ENCODE measurements at places on chromosomes 1 and 21.

- no peak for DNase-seq
Measured at GRCh38 chr1:117611894-117612483, 6.1 kb downstream of the TENT5C start.

DNA sequence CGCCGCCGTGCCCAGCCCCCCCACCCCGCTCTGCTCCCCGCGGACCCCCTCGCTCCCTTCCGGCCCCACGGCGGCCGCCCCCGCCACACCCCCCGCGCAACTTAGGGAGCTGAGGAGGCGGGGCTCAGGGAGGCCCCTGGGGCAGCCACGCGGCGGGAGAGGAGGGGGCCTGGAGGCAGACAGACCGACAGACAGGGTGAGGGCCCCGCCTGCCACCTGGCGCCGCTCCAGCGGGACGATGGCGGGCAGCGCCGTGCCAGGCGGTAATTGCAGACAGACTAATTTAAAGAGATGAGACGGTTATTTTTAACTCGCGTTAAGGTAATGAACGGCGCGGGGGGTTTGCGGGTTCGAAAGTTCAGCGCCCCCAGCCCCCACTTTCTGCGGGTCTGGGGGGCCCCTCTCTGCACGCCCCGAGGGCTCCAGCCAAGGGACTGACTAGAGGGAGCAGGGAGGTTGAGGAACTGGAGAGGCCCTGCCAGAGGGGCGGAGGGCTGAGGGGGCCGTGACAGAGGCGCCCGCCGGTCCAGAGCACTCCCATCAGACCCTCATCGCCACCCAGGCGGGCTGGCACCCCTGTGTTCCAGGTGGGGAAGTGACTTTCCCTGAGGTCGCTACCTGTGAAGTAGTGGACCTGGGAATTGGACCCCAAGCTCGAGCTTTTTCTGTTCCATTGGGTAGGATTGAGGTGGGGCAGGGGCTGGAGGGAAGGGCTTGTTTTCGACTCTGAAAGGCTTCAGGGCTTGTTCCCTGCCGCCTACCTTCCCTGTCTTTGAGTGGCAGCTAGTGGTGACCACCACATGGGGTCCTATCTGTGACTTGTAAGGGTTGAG lies 5.4 kb downstream of the FOXO6 start:
- DNase-seq: no peak

- DNase-seq: no peak
Measured at GRCh38 chr1:98292994-98293393, 368.5 kb upstream of the SNX7 start.

DNA sequence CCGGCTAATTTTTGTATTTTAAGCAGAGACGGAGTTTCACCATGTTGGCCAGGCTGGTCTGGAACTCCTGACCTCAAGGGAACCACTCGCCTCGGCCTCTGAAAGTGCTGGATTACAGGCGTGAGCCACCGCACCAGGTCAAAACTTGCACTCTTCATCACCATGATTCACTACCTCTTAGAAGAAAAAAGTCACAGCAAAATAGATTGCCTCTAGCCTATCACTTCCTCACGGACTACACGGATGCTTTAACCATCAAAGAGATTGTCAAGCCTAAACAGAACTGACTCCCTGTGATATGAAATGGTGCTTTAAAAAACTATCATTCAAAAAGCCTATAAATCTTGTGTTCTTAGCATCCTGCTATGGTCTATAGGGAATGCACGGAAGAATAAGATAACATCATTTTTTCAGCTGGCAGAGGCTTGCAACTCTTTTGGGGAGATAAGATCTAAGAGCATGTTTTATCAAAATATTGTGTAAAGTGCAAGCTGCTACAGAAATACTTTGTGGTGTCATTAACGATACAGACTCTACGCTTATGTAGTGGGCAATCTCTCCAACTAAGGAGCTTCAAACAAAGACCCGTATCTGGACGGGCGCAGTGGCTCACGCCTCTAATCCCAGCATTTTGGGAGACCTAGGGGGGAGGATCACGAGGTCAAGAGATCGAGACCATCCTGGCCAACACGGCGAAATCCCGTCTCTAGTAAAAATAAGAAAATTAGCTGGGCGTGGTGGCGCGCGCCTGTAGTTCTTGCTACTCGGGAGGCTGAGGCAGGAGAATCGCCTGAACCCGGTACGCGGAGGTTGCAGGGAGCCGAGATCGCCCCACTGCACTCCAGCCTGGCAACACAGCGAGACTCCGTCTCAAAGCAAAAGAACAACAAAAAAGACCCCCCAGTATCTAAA lies 966 bp downstream of the TFB2M start:
- DNase-seq: no peak

- no peak for DNase-seq
Measured at GRCh38 chr1:240575981-240576662, 35.8 kb downstream of the GREM2 start.

- DNase-seq: no peak
Measured at GRCh38 chr1:193183019-193183627, 3.3 kb downstream of the B3GALT2 start.

DNA sequence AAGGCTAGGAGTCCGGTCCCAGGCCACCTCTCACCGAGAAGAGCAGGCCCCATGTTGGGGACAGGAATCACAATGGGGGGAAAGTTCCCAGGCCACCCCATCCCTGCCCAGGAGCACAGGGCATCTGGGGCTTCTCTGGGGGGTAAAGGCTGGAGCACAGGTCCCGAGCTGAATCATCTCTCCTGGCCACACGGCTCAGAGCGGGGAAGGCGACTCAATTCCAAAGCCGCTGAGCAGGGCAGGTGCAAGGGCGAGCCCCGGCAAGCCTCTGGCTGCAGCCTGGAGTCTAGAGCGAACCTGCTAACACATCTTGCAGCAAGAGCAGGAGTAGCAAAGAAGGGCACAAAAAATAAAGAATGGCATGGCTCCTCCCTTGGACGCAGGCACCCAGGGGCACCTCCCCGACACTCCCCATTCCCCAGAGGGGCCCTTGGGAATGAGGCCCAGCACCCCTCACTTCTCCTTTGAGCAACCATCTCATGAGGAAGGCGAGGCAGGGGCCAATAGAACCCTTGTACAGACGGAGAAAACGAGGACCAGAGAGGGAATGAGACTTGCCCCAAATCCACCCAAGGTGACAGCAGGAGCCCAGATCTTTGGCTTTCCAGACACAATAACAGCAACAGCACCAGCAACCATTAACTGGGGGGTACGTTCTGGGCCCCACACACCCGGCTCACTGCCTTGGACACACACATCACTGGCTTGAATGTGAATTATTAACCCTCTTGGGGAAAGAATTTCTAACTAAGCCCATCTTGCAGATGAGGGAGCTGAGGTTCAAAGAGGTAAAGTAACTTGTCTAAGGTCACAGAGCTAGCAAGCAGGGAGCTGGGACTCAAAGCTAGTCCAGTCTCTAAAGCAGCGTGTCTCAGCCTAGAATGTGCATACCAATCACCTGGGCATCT lies 20.7 kb upstream of the ALDH4A1 start:
- no peak for DNase-seq

GRCh38 chr1:63795455-63795854 lies 21.6 kb downstream of the ROR1 start:
- DNase-seq: no peak

GRCh38 chr21:45393833-45394638 lies 10.9 kb upstream of the COL18A1 start:
- no peak for DNase-seq

DNA sequence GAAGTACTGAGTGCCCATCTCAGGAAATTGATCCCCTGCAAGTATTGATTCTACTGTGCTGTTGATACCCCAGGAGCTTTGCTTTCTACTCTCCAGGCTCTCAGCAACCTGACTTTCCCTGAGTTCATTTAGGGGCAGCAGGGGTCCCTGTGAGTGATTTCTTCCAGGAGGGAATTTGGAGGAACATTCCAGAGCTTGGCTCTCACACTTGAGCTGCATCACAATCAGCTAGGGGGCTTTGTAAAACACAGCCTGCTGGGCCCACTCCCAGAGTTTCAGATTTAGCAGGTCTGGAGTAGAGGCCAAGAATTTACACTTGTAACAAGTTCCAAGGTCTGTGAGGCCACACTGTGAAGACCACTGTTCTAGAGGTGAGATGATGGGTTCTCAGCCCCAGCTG lies 16.1 kb upstream of the ACTL8 start:
- DNase-seq: no peak

DNA sequence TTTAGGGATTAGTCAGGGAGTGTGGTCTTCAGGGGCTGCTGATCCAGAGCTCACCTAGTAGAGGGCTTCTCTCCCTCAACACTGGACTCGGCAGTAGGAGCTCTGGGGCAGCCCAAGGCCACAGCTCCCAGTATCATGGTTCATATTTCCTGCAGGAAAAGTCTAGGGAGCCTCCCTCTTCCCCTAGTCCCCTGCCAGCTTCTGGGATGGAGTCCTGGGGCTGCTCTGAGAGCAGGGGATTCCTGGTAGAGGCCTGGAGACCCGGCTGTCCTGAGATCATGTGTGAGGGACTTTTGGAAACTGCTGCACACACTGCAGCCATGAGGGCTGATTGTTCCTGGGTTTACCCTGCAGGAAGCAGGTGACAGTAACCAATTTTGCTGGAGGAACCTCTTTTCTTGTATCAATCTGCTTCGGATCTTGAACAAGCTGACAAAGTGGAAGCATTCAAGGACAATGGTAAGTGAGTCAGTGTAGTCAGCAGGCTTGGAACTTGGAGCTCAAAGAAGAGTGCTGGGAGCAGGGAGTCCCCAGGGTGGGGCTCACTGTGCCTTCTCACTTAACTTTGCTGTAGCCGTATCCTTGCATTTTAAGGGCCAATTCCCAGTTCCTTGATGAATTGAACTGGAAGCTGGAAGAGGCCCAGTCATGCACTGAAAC lies 16.3 kb downstream of the STRIP1 start:
- no peak for DNase-seq

GRCh38 chr1:65758128-65758527 lies 34.6 kb upstream of the PDE4B start:
- DNase-seq: no peak

GRCh38 chr1:107889524-107889923 lies 75.5 kb downstream of the VAV3 start:
- DNase-seq: no peak

GRCh38 chr1:211386921-211387320 lies 60.3 kb downstream of the TRAF5 start:
- no peak for DNase-seq

GRCh38 chr1:47689894-47690293 lies 252.1 kb downstream of the FOXD2 start:
- no peak for DNase-seq

GRCh38 chr1:229862017-229862774 lies 204.8 kb upstream of the GALNT2 start:
- DNase-seq: no peak

GRCh38 chr1:231856894-231857293 lies 230.3 kb downstream of the DISC1 start:
- DNase-seq: no peak

- DNase-seq: no peak
Measured at GRCh38 chr1:59057796-59058195, 239.1 kb upstream of the FGGY start.

GRCh38 chr1:180842052-180842451 lies 70.6 kb upstream of the KIAA1614 start:
- no peak for DNase-seq

GRCh38 chr21:38148046-38148445 lies 108.7 kb upstream of the KCNJ15 start:
- no peak for DNase-seq
